ENCODE measurements at places on chromosomes 3 and 15.
A peak's percentile ranks its signal among the peaks of the same experiment; 100 is the strongest.

DNA sequence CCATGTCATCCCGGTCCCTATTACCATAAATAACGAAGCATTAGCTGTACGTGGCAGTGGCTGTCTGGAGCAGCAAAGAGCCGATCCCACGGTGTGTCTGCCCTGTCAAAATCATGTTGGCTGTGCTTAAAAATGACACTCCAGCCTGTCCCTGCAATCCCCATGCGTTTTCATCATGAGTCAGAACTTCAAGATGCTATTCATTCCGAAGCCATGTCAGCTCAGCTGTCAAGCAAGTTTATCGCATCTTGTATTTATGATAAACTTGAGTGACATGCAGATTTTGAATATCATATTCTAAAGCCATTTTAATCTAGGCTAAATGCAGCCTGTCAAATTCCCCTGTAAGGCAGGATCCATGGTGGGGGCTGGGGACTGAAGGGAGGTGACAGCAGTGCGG is 152.4 kb downstream of the TJP1 start:
- DNase-seq = no peak

DNA sequence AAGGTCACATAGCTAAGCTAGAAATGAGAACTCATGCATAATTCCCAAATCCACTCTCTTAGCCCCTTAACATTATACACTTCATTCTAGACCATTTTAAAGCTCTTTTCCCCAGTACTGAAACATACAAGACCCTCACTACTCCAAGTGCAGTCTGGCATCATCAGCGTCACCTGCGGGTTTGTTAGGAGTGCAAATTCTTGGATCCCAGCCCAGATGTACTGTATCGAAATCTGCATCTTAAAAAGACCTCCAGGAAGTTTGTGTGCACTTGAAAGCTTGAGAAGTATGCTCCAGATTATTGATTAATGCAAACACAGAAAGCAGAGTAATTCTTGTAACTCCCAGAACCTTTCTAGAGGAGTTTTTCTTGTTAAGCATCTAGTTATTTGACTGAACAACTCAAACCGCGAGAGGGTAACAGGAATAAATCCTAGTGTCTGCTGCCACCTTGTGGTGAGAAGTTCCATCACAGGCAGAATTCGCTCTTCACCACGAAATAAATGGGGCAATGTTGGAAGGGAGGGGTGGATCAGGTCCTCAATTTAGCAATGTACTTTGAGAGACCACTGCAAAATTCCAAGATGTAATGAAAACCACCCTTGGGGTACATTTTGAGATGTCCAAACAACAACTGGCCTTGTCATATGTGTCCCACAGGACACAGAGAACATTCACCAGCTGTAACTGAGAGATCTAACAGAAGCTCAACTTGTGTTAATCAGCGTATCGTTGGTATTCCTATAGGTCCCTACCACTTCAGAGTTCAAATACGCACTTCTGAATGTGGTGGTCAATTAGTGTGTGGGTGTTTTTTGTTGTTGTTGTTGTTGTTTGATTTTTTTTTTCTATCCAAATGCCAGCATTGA is 583 bp upstream of the C3orf49 start:
- DNase-seq = peak; percentile 59

DNA sequence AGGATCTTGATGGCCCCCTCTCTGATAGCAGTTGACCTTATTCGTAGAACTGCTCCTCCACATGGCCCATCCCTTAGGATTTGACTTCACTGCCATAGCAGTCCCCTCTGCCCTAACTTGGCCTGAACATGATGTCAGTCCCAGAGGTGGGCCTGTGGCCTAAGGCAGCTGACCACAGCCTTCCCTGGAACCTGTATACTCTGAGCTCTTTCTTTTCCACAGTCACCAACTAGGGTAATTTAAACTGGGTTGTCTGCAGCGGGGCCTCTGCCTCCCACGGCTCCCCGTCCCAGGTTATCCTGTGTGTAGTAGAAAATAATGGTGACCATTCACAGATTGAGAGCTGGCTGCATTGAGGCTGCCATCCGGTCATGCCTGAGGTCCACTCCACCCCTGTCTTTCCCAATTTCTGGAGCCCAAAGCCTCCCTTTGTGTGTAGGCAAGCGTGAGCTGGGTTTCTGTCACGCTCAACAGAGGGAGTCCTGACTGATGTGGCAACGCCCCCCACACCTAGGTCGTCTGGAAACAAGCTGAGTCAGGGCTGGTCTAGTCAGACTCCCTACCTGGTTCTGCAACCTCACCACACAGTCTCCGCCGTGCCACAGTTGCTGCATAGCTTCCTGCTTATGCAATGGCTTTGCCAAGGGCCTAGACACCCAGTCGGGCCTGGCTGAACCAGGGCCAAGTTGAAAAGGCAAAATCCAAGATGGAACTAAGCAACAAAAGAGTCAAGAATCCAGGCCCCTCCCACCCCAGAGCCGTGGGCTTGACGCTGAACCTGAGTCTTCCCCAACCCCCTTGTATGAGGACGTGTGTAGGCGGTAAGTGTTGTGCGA is 284.5 kb downstream of the XXYLT1 start:
- no peak for DNase-seq

DNA sequence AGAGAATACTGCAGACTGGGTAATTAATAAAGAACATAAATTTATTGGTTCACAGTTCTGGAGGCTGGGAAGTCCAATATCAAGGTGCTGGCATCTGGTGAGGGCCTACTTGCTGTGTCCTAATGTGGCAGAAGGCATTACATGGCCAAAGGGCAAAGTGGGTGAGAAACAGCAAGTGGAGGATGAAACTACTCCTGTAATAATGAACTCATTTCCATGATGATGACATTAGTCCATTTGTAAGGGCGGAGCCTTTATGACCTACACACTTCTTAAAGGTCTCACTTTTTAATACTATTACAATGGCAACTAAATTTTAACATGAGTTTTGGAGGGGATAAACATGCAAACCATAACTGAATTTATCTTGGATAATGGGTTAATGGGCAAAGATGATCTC is 139.6 kb upstream of the SGO1 start:
- DNase-seq = no peak

- DNase-seq = no peak
Measured at GRCh38 chr3:136464502-136464901, 214.4 kb downstream of the PCCB start.

GRCh38 chr3:192570821-192571791 is 156.2 kb downstream of the FGF12 start:
- DNase-seq = no peak

DNA sequence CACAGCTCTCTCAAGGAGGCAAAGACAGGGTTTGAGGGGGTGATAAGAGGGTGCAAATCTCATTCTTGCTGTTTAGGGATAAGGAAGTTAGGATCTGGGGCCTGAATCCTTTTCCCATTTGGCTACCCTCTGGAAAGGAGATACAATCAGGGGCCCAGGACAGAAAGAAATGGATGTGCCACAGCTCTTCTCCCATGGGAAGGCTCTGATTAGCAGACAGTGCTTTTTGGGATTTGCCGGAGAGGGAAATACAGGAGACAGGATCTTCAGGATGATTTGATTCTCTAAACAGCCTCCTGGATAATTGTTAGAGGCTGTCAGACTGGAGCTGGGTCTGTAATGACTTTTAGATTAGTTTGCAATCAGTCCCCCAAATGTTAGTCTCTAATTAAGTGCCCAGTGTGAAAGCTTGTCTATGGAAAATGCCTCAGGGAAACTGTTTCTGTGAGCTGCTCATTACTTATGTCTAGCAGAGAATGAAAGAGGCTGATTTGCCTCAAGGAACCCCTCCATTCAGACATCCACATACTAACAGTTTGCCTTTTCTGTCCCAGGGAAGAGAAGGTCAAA is 67.6 kb downstream of the COL6A5 start:
- DNase-seq = no peak

GRCh38 chr3:132154619-132155018 is 119.8 kb upstream of the CPNE4 start:
- no peak for DNase-seq

DNA sequence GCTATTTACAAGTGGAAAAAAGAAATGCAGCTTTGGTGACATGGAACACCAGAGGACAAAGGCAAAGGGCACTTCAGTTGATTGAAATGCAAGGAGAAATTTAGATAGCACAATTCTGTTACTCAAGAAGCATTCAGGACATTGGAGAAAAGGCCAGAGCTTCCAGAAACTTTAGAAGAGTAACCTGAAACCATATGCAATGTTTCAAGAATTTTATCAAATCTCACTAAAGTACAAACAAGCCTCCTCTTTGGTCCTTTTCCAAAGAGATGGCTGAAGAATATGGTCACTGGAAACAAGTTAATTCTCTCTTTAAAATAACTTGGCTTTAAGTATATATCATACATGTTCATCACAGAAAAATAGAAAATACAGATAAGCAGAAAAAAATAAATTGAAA is 14.6 kb upstream of the LMOD3 start:
- DNase-seq = no peak

- DNase-seq = no peak
Measured at GRCh38 chr3:134237454-134238145, 13.1 kb downstream of the RYK start.

GRCh38 chr15:72415304-72415703 is 17.2 kb downstream of the TMEM202 start:
- no peak for DNase-seq

DNA sequence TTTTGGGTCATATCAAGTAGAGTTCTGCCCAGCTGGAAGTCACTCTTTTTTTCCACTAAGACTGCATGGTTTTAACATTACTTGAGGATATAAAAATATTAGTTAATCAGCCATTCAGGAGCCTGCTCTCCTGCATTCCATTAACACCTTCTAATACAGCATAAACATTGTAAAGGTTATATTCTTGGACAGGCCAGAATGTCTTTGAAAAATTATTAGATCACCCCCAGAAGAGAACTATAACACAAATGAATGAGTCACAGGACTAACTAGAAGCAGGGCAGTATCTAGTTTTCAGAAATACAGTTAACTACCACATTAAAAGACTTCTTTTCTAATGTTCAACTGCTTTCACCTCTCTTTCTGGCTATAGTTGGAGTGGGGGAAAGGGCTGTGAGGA is 80.9 kb downstream of the THBS1 start:
- DNase-seq = no peak

GRCh38 chr3:55752911-55753310 is 265.8 kb upstream of the WNT5A start:
- DNase-seq = no peak

- DNase-seq = no peak
Measured at GRCh38 chr3:111824351-111824750, 34.7 kb upstream of the PHLDB2 start.

DNA sequence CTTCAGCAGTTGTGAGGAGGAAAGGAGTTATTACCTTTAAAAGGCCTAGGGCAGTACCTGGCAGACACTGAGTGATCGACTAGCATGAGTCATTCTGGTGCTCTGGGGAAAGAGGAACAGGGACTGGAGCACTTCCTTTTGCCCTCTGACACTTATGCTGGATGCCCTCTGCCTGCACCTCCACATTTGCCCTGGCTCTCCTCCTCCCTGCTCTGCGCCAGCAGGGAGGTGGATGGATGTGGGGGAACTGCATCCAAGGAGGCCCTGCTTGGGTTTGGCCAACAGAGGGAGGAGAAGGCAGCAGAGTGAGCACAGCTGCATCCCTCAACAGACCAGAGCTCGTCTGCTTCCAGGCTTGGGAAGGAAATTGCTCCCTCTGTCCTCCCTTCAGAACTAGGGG is 75.0 kb downstream of the SEMA5B start:
- DNase-seq = no peak

DNA sequence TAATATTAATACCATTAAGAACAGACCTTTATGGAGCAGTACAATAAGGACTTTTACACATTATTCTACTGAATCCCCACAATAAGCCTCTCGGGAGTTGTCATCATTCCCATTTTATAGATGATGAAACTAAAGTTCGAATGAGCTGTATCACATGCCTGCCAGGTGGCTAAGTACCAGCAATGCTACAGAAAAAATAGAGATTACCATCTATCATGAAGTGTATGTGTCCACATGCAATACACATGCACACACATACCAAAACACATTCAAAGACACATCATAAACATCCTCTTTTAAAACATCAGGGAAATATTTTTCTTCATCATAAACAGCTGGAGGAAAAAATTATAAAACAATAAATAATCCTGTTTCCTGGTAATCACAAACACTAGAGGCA is 136.6 kb downstream of the SUCLG2 start:
- no peak for DNase-seq

DNA sequence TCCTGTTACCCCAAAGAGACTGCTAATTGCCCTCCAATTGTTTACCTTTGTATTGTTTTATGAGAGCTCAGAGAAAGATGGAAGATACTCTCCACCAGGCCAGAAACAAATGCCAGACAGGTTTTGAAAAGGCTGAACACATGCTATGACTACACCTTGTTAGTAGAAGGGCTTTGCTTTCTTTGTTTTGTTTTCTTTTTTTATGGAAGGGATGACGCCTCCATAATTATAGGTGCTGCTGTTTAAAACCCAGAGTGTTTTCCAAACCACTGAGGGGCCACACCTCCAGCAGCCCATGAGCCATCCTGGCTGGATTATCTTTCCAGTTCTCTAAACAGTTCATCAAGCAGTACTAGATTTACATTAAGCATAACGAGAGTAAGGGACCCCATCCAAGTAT is 5.6 kb upstream of the FOXP1 start:
- DNase-seq = no peak

DNA sequence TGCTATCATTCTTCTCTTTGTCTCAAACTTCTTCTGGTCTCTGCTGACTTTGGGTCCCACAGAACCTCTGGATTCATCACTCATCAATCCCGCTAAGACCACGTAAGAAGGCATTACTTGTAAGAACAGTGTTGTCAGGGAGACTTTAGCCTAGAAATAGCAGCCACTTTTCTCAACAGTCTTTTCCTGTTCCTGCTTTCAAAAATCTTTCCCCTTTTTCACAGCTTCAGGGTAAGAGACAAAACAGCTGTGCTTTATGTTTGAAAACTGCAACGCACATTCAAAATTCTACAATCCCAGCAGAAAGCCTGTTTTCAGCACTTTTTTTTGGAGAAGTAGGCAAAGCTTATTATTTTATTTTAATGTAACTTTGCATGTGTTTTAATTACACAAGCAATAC is 42.0 kb upstream of the FAM98B start:
- DNase-seq = no peak

GRCh38 chr3:125023833-125024555 is 31.8 kb downstream of the HEG1 start:
- DNase-seq = no peak

- no peak for DNase-seq
Measured at GRCh38 chr15:70361891-70362290, 264.2 kb upstream of the TLE3 start.

DNA sequence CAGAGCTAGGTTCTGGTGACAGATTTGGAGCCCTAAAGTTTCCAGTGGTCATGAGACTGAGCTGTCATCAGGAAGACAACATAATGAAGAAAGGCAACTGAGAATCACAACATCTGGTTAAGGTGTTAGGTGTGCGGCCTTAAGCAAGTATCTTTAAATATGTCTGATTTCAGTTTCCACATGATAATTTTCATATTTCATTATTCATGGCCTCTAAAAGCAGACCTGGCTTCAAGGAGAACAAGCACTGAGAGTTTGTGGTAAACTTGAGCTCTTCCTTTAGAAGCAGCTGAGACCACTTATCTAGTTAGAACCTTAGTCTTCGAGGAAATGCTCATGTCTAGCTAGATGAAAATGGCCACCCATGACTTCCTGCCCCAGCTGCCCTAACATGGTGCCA is 25.7 kb upstream of the MYLK start:
- no peak for DNase-seq

GRCh38 chr3:197151580-197151979 is 122.0 kb upstream of the MELTF start:
- no peak for DNase-seq
